ENCODE measurements at places on chromosomes 12 and 14. TPM values are rescaled to one million over a fixed set of nuclear protein-coding genes. Genes with fewer than 3 reads are reported as not detected.

DNA sequence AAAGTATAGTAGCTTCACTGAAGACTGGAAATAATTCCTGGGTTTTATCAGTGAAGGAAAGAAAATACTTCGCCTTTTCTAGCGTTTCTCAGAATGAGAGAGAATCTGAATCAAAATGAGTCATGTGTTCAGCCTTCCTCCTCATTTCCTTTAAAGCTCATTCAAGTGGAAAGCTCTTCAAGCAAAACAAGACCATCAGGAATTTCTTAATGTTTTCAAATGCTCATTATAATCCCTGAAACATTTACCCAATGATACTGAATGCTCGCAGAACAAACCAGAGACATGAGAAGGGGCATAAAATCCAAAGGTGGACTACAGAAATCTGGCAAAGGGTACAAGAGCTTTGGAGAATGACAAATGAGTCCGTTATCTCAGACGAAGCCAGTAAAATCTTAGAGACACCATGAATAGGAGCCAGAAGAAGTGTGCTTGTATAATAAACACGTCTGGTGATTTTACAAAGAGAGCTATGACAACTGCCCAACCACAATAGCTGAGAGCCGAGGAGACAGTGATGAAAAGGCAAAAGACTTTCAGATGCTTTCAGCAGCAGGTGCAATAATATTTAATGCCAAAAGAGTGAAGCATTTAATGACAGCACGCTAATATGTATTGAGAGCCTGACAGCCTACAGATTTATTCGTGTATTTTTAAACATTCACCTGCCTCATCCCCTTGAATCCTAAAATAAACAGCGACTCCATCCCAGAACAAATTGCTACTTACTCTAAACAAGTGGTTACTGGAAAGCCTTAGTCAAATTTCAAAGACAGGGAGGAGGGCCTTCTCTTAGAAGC is 19.0 kb downstream of the SPRING1 start:
- no peak for DNase-seq

OAS1 gene
- 2.6 TPM for total RNA-seq

- DNase-seq = no peak
Observed at GRCh38 chr14:55772486-55772885, 192.5 kb downstream of the KTN1 start.

GRCh38 chr12:124809878-124810277 is 53.8 kb downstream of the SCARB1 start:
- no peak for DNase-seq

KANSL2 gene
- total RNA-seq = 142 TPM

DNA sequence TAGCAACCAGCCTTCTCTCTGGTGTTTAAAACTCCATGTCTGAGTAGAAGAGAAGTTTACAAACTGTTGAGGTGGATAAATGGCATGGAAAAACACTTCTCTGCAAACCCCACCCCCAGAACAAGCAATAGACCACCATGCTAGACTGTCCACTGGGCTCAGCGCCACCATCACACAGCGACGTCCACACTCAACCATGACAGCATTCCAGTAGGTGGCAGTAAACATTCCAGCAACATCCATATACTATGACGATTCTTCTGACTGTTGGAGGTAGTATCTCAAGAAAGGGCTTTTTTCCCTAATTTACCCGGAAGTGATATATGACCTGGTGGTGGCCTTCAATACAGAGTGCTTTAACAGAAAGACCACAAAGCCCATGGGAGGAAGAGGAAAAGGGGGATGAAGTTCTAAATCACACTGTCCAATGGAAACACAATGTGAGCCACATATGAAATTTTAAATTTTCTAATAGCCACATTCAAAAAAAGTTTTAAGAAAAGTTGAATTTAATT is 152.2 kb downstream of the SLC15A4 start:
- DNase-seq = no peak

GRCh38 chr12:108950991-108951739 is 69.7 kb downstream of the SVOP start:
- peak; percentile 86 for DNase-seq

CHFR gene
- 85.6 TPM for total RNA-seq

RDH16 gene
- total RNA-seq = 0.34 TPM

DNA sequence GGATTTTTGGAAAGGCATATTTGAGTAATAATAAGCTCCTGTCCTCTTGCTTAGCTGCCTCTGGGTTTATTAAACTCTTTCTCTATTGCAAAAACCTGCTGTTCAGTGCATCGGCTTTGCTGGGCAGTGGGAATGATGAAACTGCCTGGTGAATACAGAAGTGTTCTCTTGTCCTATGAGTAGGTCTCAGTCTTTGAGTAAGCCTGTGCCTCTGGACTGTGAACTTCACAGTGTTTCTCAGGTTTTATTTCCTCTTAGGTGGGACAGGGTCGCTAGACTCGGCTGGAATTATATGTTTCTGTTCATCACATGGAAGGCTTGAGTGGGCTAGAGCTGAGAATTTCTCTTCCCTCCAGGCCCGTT is 46.4 kb downstream of the CRADD start:
- no peak for DNase-seq

RNF212B gene
- total RNA-seq = not detected

- DNase-seq = peak; percentile 74
Observed at GRCh38 chr14:50062438-50063085, 53.8 kb downstream of the VCPKMT start.

GRCh38 chr12:107397890-107398500 is 287.6 kb upstream of the PWP1 start:
- DNase-seq = no peak

GRCh38 chr14:22819151-22819988 is 4.1 kb upstream of the SLC7A7 start:
- no peak for DNase-seq

TMEM233 gene
- total RNA-seq = not detected

DNA sequence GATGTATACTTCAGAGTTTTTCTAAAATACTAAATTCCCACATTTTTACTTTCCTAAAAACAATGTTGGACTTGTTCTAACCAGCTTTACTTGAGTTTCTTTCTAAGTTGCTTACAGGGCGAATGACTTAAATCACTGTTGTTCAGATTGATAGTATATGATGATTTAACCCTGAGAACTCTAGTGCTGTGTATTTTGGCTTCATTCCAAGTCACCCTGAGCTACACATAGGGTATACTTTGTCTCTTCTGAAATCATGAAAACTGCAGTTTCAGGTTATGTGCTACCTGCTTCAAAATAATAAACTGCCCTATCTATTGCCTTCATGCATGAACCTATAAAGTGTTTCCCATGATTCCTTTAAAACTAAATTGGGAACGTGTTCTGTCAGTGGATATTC is 162.5 kb upstream of the PDE3A start:
- no peak for DNase-seq

CLEC2A gene
- total RNA-seq = not detected

CMKLR1 gene
- not detected for total RNA-seq

CDH24 gene
- total RNA-seq = 3.3 TPM

GRIP1 gene
- 5.4 TPM for total RNA-seq

GRCh38 chr14:99564926-99565259 is 39.1 kb downstream of the CCDC85C start:
- DNase-seq = no peak

CFAP54 gene
- total RNA-seq = 0.22 TPM

DNA sequence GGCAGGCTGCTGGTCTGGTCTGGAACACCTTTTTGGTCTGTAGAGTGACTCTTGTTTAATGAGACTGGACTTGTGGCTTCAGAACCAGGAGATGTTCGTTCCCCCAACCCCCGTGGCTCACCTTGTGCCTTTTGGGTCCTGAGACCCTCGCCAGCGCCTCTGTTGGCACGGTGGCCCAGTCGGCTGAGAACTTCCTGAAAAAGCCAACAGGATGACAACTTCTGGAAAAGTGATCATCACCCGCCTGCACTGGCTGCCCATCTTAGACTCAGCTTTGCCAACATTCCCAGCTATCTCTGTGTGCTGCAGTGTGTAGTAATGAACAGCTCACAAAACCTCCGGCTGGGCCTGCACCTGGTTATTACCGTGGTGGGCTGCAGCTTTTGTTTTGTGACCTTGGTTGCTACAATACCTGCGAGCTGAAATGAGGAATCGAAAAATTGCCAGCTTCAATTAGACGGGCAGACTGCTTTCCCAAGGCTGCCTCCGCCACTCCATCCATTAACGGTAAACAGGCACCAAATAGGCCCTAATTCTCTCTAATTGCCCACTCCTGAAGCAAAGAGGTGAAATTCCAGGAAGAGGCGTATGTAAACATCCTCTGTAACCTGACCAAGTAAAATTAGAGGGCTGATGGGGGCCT is 16.0 kb downstream of the MEG3 start:
- no peak for DNase-seq

DNA sequence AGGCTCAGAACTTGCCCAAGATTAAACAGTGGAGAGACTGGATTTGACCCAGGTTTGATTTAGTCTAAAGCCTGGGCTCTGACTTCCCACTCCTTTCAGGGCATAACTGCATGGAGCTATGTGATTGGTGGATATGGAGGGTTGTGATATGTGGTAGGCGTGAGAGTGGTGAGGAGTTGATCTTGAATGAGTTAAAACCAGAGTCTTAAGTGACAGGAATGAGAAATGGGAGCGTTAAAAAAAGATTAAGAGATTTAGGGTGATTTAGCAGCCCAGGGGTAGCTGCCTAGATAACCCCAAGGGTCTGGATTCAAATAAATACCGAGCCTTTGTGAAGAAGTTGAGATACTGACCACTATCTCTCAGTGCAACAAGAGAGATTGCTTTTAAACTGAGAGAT is 8.4 kb downstream of the SYNDIG1L start:
- DNase-seq = no peak

- no peak for DNase-seq
Observed at GRCh38 chr12:39538679-39539104, 80.9 kb downstream of the ABCD2 start.

DNA sequence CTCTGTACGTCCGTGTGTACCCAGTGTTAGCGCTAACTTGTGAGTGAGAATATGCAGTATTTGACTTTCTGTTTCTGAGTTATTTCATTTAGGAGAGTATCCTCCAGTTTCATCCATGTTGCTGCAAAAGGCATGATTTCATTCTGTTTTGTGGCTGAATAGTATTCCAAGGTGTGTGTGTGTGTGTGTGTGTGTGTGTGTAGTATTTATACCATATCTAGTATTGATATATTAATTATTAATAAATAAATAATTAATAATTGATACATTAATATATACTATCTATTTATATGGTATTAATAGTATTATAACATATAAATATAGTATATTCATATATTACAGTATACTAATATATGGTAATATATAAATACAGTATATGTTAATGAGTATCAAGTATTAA is 101.8 kb upstream of the CCND2 start:
- no peak for DNase-seq

DNA sequence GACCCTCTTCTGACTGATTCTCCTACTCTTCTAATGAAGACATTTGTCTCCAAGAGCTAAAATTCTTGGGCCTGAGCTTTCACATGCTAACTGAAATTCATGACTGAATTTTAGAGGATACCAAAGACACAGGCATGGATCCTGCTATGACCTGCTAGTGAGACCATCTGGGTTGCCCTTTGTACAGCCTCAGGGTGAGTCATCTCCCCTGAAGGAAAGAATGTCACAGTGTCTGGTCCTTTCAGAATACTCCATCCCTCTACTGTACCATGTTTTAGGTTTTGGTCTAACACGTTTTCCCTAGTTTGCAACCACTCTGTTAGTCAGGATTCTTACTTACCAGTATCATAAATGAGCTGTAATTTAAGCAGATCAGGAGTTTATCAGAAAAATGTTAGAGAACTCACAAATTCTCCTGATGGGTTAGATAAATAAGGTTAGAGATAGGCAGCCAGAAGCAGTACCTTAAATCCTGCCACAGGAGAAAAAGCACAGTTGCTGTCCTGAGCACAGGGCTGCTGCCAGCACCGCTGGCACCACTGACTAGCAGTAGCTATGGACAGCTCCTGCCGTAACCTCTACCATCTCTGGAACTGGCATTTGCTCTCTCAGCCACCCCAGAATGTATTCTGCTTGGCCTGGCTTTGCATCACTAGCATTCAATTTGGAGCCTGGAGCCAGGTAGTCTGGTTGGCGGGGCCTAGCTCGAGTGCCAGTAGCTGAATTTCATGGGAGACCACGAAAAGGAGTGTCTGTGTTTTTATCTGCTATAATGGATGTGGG is 127.6 kb downstream of the ANO6 start:
- DNase-seq = no peak

GRCh38 chr12:81207664-81208063 is 129.8 kb downstream of the ACSS3 start:
- DNase-seq = no peak

RTN1 gene
- total RNA-seq = 0.14 TPM

DNA sequence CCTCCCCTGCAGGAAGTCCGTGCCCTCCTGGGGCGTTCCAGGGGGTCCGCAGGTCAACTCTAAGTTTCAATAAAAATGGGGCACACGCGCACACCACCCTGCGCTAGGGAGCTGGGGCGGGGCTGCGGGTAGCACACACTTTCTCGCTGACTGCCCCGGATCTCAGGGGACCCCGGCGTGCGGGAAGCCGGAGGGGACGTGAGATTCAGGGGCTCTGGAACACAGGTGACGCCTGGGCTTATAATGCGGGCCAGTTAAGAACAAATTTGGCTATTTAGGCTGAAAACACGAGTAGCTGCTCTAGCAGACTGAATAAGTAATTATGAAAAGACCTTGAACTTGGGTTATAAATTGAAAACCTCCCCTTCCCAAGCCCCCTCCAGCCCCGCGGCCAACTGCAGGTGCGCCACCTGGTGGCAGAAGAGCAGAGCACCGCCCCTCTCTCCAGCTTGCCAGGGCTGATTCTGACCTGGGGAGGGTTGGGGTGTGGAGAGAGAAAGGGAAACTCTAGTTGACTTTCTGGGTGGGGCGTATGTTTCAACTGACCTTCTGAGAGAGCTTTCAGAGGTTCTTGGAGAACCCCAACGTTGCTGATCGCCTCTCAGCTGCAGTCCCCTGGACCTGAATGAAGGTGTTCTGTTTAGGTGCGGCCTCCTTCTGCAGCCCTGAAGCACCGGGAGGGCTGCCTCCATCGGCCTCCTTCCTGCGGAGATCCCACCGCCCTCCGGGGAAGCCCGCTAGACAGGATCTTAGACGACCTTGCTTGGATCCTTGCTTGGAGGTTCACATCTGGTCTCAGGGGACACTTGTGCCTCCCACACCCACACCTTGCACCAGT is 118.4 kb upstream of the EVL start:
- DNase-seq = peak; percentile 51

GRCh38 chr12:46131732-46132469 is 136.9 kb downstream of the SLC38A1 start:
- DNase-seq = no peak

GRCh38 chr12:77031745-77032144 is 33.6 kb downstream of the E2F7 start:
- no peak for DNase-seq

GRCh38 chr12:65536351-65536750 is 257.9 kb downstream of the MSRB3 start:
- DNase-seq = no peak

GRCh38 chr12:113201187-113202177 is 16.0 kb downstream of the RITA1 start:
- no peak for DNase-seq

- no peak for DNase-seq
Observed at GRCh38 chr12:981176-981828, 9.7 kb upstream of the ERC1 start.

SDR9C7 gene
- not detected for total RNA-seq

DNA sequence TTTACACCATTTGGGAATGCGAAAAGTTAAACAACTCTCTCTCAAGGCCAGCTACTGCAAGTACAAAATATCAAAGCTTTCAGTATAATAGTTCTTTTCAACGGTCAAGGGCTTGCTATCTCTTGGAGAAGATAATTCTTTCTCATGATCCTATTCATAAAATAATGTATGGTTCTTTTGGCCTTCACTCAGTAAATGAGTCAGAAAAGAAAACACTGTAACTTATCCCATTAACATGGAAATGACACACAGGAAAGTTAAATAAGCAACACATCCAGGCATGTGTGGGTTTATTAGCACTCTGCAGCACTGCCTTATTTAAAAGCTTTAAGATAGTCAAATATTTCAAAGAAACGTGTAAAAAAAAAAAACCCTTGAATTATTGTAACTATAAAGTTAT is 36.9 kb downstream of the ZFC3H1 start:
- DNase-seq = no peak

KSR2 gene
- total RNA-seq = 0.05 TPM
